WTC11 (cell line): ENCODE measurements at places on chromosomes 3 and 15. TPM values are rescaled to one million over a fixed set of nuclear protein-coding genes. Genes with fewer than 3 reads are reported as not detected.

The SLC15A2 gene
- 2.4 to 3.8 TPM (median 3.4 TPM) in 3 replicates for total RNA-seq

The ZIC1 gene
- total RNA-seq: 30.3 to 59.7 TPM (median 34.7 TPM) in 3 replicates

The PATL2 gene
- total RNA-seq: 0.41 to 1.2 TPM (median 0.59 TPM) in 3 replicates

The C2CD4B gene
- total RNA-seq: 0.82 to 1.3 TPM (median 0.96 TPM) in 3 replicates

The SPESP1 gene
- not detected in 3 replicates for total RNA-seq

The CELF6 gene
- not detected in 3 replicates for total RNA-seq

The THRB gene
- 4.5 to 5.8 TPM (median 4.8 TPM) in 3 replicates for total RNA-seq

The LRTM1 gene
- total RNA-seq: not detected in 3 replicates

The ACTR8 gene
- total RNA-seq: 23.3 to 29.9 TPM (median 26.3 TPM) in 3 replicates

The TNNC1 gene
- 4.3 to 5.7 TPM (median 5.6 TPM) in 3 replicates for total RNA-seq

The DCUN1D1 gene
- total RNA-seq: 50.4 to 64.5 TPM (median 56.3 TPM) in 3 replicates

The PPP1R14D gene
- 0.25 TPM in 1 of 3 replicates, not detected in the others for total RNA-seq

The CDAN1 gene
- 16.4 to 24.2 TPM (median 23.0 TPM) in 3 replicates for total RNA-seq

The HEMK1 gene
- total RNA-seq: 15.2 to 20.9 TPM (median 15.8 TPM) in 3 replicates

The AGBL1 gene
- total RNA-seq: 0.07 TPM in 1 of 3 replicates, not detected in the others

The SMCO1 gene
- not detected in 3 replicates for total RNA-seq
